ENCODE measurements at places on chromosomes 11 and 22. TPM values are rescaled to one million over a fixed set of nuclear protein-coding genes. Genes with fewer than 3 reads are reported as not detected.

- H3K27ac ChIP-seq: no peak overlapping the region
- no peaks in the 10 kb centered on the region for H3K4me1 ChIP-seq
- H3K36me3 ChIP-seq: no peaks in the 10 kb centered on the region
Measured at GRCh38 chr11:82321206-82321605, 412.5 kb downstream of the FAM181B start.

Gene CDC45
- total RNA-seq: 0.56 TPM

DNA sequence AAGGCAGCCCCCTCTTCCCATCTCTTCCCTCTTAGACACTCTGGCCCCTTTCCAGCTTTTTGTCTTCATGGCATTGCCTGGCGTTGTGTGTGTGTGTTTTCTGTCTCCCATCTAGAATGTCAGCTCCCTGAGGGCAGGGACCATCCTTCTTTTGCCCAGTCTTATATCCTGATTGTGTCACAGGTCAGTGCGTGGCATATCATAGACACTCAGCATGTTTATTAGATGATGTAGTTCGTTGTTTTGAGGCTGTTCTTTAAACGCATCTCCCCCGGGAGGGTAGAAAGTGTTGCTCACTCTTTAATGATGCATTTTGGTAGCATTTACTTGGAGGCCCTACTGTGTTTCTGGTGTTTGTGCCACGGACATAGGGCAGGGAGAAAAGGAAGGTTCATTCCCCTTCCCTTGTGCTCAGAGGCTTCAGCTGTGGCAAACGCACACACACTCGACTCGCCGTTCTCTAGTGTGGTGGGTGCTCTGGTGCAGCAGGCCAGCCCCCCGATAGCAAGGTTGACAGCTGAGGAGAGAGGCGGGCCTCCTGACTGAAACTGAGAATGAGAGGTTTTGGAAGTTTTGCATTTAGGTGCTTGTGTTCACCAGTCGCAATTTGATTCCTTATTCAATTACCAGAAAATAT lies 60.2 kb downstream of the TNRC6B start:
- H3K27me3 ChIP-seq: no peaks in the 10 kb centered on the region
- no peak for DNase-seq
- H3K27ac ChIP-seq: no peak overlapping the region
- H3K4me3 ChIP-seq: no peak overlapping the region

GRCh38 chr11:112878033-112878601 lies 83.1 kb upstream of the NCAM1 start:
- H3K4me3 ChIP-seq: no peak overlapping the region
- no peak overlapping the region for H3K27ac ChIP-seq
- H3K36me3 ChIP-seq: no peaks in the 10 kb centered on the region
- H3K4me1 ChIP-seq: no peaks in the 10 kb centered on the region
- no peak for DNase-seq

DNA sequence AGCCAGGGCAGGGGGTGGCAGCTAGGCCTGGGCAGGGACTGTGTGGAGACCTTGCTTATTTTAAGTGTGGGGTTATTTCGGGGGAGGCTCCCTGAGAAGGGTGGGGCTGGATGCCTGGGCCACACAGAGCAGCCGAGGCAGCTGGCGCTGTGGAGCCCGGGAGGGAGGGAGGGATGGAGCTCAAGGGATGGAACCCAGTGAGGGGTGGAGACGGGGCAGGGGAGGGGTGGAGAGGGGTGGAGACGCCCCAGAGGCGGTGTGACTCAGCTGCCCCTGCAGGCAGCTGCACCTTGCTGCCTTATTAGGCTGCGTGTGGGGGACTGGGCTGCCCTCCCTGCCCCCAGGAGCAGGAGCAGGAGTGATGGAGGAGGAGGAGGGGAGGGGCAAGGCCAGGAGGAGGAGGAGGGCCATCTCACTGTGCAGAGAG lies 9.8 kb upstream of the TSSC4 start:
- H3K4me3 ChIP-seq: no peak overlapping the region
- DNase-seq: no peak
- H3K27me3 ChIP-seq: no peaks in the 10 kb centered on the region
- peaks cover 100% of the 10 kb centered on the region for H3K4me1 ChIP-seq

Gene TMPRSS13
- 8.7 TPM for total RNA-seq

- DNase-seq: no peak
- no peak overlapping the region for H3K27ac ChIP-seq
- H3K27me3 ChIP-seq: no peaks in the 10 kb centered on the region
- no peak overlapping the region for H3K4me3 ChIP-seq
- H3K4me1 ChIP-seq: no peaks in the 10 kb centered on the region
Measured at GRCh38 chr11:80144897-80145594, 704.2 kb upstream of the TENM4 start.

- no peak overlapping the region for H3K27ac ChIP-seq
- H3K36me3 ChIP-seq: no peaks in the 10 kb centered on the region
- no peaks in the 10 kb centered on the region for H3K27me3 ChIP-seq
- no peak for DNase-seq
- no peaks in the 10 kb centered on the region for H3K4me1 ChIP-seq
Measured at GRCh38 chr11:94581926-94582325, 14.8 kb downstream of the PIWIL4 start.

- no peak overlapping the region for H3K27ac ChIP-seq
- H3K27me3 ChIP-seq: no peaks in the 10 kb centered on the region
- no peak overlapping the region for H3K4me3 ChIP-seq
- H3K4me1 ChIP-seq: no peaks in the 10 kb centered on the region
- DNase-seq: no peak
Measured at GRCh38 chr11:12998336-12998735, 10.8 kb upstream of the RASSF10 start.

- no peak overlapping the region for H3K4me3 ChIP-seq
- DNase-seq: no peak
- no peaks in the 10 kb centered on the region for H3K4me1 ChIP-seq
- no peak overlapping the region for H3K27ac ChIP-seq
- H3K27me3 ChIP-seq: no peaks in the 10 kb centered on the region
Measured at GRCh38 chr11:61627850-61628661, 47.2 kb upstream of the SYT7 start.

Gene FAM111B
- total RNA-seq: 148 TPM

DNA sequence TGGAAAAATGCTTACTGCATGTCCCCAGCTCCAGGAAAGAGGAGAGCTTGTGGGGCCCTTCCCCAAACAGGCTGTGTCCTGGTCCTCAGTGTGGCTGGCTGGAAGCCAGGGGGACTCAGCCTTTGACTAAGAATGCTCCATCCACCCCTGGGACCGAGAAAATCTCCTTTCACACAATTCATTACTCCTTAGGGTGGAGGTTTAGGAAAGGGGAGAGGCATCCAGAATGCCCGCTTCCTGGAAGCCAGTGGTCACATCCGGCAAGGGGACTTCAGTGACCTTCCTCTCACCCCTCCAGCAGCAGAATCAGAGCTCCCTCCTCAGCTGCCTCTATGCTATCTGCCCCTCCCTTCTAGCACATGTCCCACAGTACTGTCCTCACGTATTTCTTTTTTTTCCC lies 21.9 kb downstream of the ATG16L2 start:
- no peaks in the 10 kb centered on the region for H3K27me3 ChIP-seq
- H3K36me3 ChIP-seq: peaks cover 2% of the 10 kb centered on the region
- H3K4me1 ChIP-seq: peaks cover 3% of the 10 kb centered on the region
- no peak for DNase-seq
- H3K4me3 ChIP-seq: no peak overlapping the region
- H3K27ac ChIP-seq: peak overlapping the region; percentile 40

Gene KIF18A
- 4.1 TPM for total RNA-seq

- peak overlapping the region; percentile 27 for H3K27ac ChIP-seq
- peaks cover 18% of the 10 kb centered on the region for H3K4me1 ChIP-seq
- H3K36me3 ChIP-seq: no peaks in the 10 kb centered on the region
- DNase-seq: peak; percentile 19
- H3K27me3 ChIP-seq: no peaks in the 10 kb centered on the region
Measured at GRCh38 chr22:33842006-33842354, 78.3 kb downstream of the LARGE1 start.

Gene FGF19
- total RNA-seq: not detected

Gene KRTAP5-8
- 0.49 TPM for total RNA-seq

GRCh38 chr11:35151683-35152280 lies 12.8 kb downstream of the CD44 start:
- H3K4me3 ChIP-seq: no peak overlapping the region
- no peak overlapping the region for H3K27ac ChIP-seq
- no peaks in the 10 kb centered on the region for H3K27me3 ChIP-seq

Gene OR6X1
- total RNA-seq: not detected

Gene SLN
- not detected for total RNA-seq

DNA sequence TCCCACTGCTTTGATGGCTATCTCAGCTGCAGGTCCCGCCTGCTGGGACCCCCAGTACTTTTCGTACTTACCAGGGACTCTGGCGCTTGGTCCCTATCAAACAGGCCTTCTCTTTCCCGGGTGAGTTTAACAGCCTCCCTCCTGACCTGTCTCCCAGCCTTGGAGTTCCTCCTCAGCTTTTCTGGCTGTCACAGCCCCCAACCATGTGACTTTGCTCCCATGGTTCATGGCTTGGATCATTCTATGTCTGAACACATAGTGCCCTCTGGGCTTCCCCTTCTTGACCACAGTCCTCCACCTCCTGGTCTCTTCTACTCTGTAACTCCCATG lies 56.9 kb downstream of the PARVA start:
- no peak overlapping the region for H3K27ac ChIP-seq
- no peaks in the 10 kb centered on the region for H3K27me3 ChIP-seq
- no peaks in the 10 kb centered on the region for H3K36me3 ChIP-seq
- no peaks in the 10 kb centered on the region for H3K4me1 ChIP-seq

GRCh38 chr22:19898831-19899567 lies 42.6 kb upstream of the COMT start:
- no peaks in the 10 kb centered on the region for H3K27me3 ChIP-seq
- no peak overlapping the region for H3K27ac ChIP-seq
- H3K4me1 ChIP-seq: no peaks in the 10 kb centered on the region
